ENCODE measurements at places on chromosomes 2 and 18.

DNA sequence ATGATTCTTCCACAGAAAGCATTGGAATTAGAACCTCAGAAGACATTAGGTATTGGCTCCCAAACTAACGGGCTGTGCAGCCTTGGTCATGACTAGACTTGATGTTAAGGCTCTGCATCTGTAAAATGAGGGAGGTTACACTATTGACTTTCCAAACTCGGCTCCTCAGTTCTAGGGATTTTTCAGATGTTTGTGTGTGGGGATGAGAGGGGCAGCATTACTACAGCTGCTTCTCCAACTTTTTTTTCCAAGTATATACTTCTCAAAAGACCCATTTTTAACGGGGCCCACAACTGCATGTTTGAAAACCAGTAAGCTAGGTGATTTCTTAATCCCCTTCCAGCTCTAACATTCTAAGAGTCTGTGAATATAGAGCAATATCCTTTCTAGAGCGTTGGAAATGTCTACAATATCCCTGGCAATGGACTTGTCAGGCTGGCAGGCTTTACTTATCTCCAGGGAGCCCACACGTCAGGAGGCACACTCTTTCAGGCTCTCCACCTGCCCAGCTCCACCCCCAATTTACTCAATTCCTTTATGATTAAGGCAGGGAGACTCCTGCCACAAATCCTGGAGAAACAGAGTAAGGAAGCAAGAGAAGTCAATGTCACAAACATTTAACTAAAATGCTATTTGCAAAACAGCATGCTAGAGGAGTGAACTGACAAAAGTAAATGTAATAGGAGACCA lies 844 bp upstream of the MPV17 start:
- no peak for DNase-seq

- peak; percentile 86 for DNase-seq
These were observed 81.4 kb upstream of the PKDCC start for GRCh38 chr2:41966431-41966893.

DNA sequence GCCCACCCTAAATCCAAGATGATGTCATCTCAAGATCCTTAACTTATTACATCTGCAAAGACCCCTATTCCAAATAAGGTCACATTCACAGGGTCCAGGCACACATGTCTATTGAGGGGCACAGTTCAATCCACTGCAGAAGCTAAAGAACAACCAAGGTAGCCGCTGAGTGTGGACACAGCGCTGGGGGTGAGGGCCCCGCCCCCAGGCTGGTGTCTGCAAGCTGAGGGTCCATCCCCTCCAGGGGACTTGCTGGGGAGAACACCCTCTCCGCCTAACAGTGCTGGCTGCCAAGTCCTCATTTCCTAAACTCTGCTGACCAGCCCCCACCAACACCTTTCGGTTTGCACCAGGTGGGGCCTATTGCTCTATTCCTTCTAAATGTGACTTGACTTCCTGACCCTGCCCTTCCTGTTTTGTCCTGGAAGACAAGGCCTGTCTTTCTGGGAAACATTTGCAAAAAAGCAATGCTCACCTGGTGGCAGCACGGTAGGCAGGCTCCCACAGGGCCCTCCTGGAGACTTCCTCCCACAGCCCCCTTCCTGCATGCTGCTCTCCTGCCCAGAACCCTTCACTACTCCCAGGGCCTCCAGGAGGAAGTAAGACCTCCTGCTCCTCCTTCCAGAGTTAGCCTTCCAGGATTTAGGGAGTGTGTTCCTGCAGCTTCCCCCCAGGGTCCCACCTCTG lies 24.4 kb upstream of the TEX44 start:
- DNase-seq, result no peak

GRCh38 chr2:201600906-201601305 lies 42.4 kb downstream of the TMEM237 start:
- no peak for DNase-seq

- no peak for DNase-seq
These were observed 15.6 kb upstream of the SERTAD2 start for GRCh38 chr2:64669288-64669687.

- no peak for DNase-seq
These were observed 20.4 kb downstream of the DSG4 start for GRCh38 chr18:31396796-31397612.

DNA sequence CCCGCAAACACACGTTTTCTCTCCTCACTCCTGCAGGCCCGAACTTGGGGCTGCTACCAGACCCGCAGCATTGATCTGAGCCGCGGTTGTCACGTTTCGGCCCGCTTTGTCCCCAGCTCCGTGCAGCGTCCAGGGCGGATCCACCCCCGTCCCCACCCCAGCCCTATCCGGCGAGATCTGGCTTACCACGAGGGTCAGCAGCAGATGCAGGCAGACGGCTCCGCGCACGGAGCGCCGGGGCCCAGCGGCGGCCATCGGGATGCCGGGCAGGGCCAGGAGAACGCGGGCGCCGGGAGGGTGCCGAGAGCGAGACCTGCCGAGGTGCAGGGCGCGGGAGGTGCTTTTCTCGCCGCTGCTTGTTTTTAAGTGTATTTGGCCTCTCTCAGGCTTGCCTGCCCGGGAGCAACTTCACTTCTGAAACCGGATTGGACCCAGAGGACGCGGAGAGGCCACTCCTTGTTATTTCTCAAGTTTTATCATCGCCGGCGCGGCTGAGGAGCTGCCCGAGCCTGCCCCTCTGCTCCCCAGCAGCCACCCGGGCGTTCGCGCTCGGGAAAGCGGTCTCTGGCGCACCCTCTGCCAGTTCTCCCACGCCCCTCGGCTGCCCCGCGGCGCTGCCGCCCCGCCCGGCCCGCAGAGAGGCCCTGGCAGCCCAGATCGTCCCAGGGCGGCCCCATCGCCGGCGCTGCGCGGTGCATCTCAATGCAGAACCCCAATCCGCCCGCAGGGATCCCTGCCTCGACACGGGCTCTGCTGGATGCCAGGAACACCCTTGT lies at the start of gene DSC3:
Gene DSC3, minus strand, starts transcription at position 337 of the 776 bp plus-strand sequence. Its CDS starts 82 bp downstream, at position 255.
- DNase-seq, result no peak

DNA sequence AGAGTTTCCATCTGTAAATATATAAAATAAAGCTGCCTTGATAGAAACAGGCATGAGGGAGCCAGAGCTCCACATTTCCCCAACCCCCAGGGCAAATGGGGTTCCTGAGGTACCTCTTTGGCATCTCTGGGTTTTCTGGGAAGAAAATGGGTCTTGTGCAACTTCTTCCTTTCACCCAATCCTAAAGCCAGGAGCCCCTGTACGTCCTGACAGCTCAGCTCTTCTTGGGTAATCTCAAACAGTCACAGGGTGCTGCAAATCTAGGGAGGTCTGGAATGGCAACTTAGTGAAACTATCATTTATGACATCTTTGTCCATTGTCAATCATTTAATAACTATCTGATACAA lies 36.6 kb upstream of the STAT1 start:
- DNase-seq, result no peak

DNA sequence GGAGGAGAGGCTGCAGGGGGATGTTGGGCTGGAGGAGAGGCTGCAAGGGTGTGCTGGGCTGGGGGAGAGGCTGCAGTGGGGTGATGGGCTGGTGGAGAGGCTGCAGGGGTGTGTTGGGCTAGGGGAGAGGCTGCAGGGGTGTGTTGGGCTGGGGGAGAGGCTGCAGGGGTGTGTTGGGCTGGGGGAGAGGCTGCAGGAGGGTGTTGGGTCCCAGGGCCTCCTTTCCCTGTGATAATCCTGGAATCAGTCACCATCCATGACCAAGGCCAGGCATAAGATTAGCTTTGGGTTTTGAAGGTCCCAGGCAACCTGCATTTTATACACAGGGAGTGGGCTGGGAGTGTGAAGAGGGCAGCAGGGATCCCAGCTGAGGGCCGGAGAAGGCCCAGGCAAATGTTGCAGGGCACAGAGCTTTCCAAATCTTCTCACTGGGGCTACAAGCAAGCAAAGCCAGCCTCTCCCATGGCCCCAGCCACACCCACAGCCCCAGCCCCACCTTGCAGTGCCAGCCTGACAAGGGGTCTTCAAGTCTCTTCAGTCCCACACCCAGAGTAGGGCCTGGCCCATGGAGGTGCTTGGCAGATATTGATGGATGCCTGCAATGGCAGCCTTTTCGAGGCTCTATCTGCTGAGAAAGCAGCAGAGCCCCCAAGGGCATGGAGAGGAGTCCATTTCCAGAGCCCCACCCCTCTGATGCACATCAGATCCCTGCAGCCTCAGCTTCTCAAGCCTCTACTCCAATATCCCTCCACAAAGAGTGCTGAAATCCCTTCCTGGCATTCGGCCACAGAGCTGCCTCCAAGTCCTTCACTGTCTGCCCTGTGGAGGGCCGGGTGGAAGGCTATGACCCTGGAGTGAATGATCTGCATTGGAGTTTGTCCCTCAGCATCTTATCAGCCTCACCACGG lies 50.3 kb upstream of the GLI2 start:
- DNase-seq, result no peak

DNA sequence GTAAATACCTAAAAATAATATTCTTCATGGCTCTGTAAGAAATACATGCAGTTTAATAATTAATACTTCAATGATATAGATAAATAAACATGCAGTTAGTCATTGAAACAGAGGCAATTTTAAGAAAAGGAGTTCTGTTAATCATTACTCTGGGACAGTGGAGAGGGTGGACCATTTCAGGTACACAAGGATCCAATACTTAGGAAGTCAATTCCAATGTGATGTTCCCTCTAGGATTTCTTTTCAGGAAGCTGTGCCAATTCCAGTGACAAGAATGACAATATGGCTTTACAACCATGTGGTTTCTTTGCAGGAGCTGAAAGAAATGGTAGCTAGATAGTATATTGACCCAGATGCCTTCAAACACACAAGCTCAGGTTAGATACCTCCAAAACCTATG lies 175.8 kb upstream of the NETO1 start:
- no peak for DNase-seq

- DNase-seq, result no peak
These were observed 23.7 kb upstream of the ACKR3 start for GRCh38 chr2:236545814-236546480.

- peak; percentile 1 for DNase-seq
These were observed 168.8 kb downstream of the CDCA7 start for GRCh38 chr2:173523497-173523896.

- no peak for DNase-seq
These were observed 363.7 kb upstream of the CHAC2 start for GRCh38 chr2:53403792-53404413.

- no peak for DNase-seq
These were observed 578.2 kb downstream of the RIT2 start for GRCh38 chr18:42537291-42537690.

GRCh38 chr18:70276416-70277191 lies 12.2 kb upstream of the SOCS6 start:
- no peak for DNase-seq

- no peak for DNase-seq
These were observed 48.0 kb downstream of the LANCL1 start for GRCh38 chr2:210428393-210429179.

DNA sequence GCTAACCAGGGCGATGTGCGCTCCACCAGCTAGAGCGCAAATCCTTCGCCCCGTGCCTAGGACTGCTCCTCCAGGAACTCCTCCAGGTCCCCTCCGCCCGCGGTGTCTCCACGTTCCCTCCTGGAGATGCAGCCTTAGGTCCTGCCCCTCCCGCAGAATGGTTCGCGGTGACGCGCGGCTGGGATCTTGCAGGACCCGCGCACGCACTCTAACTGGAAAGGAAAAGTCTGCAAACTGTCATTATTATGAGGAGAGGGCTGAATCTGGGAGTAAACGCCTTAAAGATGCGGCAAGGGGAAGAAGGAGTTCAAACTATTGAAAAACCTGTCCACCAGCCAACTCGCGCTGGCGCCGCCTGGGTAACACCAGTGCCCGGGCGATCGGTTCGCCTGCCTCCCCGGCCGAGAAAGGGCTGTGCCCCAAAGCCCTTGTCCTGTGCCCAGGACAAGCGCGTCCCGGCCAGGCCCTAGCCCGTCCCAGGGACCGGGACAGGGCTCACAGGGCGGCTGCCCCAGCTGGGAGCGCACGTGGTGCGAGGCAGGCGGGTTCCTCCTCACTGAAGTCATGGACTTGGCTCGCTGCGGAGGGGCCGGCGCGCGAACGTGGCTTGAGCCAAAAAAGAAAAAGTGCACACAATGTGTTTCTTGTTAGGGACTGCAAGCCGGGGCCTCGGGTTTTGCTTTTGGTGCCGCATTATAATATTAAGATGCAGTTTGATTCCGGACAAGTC lies 5.5 kb upstream of the ID2 start:
- peak; percentile 91 for DNase-seq

Measured in globus pallidus (tissue), 1 donor.